ENCODE measurements at places on chromosomes 3 and 15. TPM values are rescaled to one million over a fixed set of nuclear protein-coding genes. Genes with fewer than 3 reads are reported as not detected.
A peak's percentile ranks its signal among the peaks of the same experiment; 100 is the strongest.

GRCh38 chr3:111392894-111393398 is 149.1 kb upstream of the CD96 start:
- H3K4me1 ChIP-seq, result no peaks in the 10 kb centered on the region
- DNase-seq, result no peak

DNA sequence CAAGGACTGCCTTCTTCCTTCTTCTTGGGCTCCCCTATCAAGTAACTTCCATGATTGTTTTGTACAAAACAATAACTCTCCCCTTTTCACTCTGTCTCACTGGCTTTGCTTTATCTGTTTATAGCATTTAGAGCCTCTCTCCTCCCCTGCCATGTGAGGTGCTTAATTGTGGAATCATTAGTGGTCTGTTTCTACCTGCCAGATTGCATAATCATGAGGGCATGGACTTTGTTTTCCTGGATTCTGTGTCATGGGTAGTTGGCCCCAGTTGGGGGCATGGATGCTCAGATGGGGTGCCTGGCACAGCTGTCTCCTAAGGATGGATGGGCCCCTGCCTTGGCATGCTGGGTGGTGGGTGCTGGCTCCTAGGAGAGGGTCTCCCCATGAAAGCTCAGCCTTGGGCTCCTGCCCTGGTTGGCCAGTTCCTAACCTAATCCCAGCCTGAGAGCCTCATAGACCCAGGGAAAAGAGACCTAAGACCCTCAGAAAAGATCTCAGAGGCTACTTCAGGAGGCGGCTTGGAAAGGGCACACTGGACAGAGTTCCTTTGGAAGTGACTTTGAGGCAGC is 8.0 kb upstream of the CTXND1 start:
- H3K4me1 ChIP-seq, result no peaks in the 10 kb centered on the region
- H3K4me3 ChIP-seq, result no peak overlapping the region
- no peak overlapping the region for H3K27ac ChIP-seq
- no peaks in the 10 kb centered on the region for H3K36me3 ChIP-seq
- peaks cover 5% of the 10 kb centered on the region for H3K27me3 ChIP-seq
- no peak for DNase-seq

GRCh38 chr3:29079358-29079757 is 201.5 kb upstream of the RBMS3 start:
- no peaks in the 10 kb centered on the region for H3K36me3 ChIP-seq
- H3K27ac ChIP-seq, result no peak overlapping the region
- H3K27me3 ChIP-seq, result no peaks in the 10 kb centered on the region
- no peak for DNase-seq
- no peak overlapping the region for H3K4me3 ChIP-seq

GRCh38 chr15:73923156-73923487 is 3.1 kb upstream of the LOXL1 start:
- H3K36me3 ChIP-seq, result no peaks in the 10 kb centered on the region
- no peak overlapping the region for H3K4me3 ChIP-seq
- H3K27me3 ChIP-seq, result no peaks in the 10 kb centered on the region
- no peak for DNase-seq
- peaks cover 15% of the 10 kb centered on the region for H3K4me1 ChIP-seq

DNA sequence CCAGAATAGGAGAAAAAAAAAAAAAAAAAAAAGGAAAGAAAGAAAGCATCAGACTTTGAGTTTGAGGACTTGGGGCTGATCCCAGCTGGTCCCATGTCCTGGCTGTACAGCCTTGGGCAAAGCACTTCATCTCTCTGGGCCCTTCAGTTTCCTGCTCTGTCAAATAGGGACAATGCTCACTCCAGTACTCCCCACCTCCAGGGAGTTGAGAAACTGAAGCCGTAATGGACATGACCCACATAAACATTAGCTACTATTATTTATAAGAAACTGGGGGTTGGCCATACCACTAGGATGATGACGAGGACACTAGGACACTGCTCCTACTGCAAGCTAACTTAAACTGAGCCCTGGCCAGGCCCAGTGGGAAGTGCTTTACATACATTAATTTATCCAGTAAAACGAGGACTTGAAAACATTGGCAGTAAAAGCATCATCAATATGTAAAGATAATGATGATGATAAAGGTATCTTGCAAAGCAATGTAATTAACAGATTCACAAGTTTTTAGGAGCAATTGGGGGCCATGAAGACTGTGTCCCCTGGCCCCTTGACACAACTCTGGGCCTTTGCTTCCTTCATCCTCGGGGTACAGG is 22.9 kb upstream of the SMAD6 start:
- no peaks in the 10 kb centered on the region for H3K36me3 ChIP-seq
- no peaks in the 10 kb centered on the region for H3K27me3 ChIP-seq
- H3K27ac ChIP-seq, result no peak overlapping the region

DNA sequence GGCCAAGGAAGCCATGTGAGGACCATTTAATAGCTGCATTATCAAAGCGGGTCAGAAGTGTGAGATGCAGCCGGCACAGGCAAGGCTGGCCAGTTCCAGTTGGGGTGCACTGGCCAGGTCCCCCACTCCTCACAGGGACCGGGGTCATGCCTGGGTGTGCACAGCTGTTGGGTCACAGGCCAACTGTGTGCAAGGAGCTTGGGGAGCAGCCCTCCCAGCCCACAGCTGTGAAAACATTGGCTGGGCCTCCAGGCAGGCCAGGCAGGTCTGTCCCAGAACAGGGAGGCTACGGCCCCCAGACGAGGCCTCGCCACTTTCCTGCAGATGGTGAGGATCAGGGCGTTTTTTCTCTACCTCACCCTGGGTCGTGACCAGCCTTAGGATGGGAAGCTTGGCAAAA is 521.0 kb downstream of the NTRK3 start:
- H3K4me3 ChIP-seq, result no peak overlapping the region
- no peak overlapping the region for H3K27ac ChIP-seq
- no peaks in the 10 kb centered on the region for H3K4me1 ChIP-seq
- H3K27me3 ChIP-seq, result no peaks in the 10 kb centered on the region

DNA sequence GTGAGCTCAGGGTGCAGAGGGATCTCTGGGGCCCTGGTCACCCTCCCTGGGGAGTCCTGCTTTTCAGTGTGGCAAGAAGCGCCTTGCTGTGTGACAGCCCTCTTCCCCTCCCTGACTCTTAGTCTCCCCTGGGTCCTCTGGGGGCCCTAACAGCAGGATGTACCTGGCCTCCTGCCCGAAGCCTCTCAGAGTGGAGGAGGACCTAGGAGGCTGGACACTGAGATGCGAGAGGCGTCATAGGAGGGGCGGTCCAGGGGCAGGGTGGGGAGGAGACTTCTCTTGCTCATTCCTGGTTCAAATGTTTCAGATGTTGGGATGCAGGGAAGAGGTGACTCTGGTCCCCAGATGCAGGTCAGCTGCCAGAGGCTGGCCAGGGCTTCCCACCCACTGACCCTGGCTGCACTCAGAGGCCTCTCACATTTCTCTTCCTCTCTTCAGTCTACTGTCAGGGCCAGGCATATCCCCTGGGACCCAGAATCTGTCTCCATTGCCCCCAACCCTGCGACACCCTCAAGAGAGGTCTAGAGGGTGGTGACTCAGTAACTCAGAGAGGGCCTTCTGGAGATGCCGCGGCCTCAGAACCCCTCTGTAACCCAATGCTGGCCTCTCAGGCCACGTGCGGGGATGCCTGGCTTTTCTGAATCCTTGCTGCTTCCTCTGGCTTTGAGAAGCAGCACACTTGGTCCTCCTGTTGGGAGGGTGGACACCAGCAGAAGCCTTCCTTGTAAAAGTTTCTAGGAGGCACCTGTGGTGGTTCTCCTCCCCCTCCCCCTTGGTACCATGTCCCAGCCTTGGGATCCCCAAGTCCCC is 25.9 kb downstream of the SNX33 start:
- no peak overlapping the region for H3K4me3 ChIP-seq
- peak overlapping the region; percentile 67 for H3K27ac ChIP-seq
- peaks cover 45% of the 10 kb centered on the region for H3K4me1 ChIP-seq
- no peaks in the 10 kb centered on the region for H3K27me3 ChIP-seq
- peak; percentile 75 for DNase-seq
- no peaks in the 10 kb centered on the region for H3K36me3 ChIP-seq

DNA sequence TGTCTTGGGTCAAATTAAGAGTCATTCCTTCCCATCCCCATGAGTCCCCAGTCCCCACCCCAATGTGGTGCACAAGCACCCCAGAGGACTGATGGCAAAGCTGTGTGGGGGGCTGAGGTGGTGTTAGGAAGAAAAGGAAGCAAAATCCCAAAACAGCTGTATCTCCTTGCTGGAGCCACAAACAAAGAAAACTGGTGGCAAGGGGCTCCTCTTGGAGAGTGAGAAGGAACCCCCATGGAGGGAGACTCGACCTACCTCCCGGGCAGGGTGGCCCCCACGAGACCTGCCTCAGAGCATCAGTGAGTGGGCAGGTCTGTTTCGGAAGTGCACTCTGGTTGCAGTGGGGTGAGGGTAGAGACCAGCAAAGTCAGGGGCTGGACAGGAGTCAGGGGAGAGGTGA is 29.2 kb downstream of the PRR23E start:
- no peak overlapping the region for H3K4me3 ChIP-seq
- no peak for DNase-seq
- no peaks in the 10 kb centered on the region for H3K36me3 ChIP-seq
- no peaks in the 10 kb centered on the region for H3K4me1 ChIP-seq
- no peak overlapping the region for H3K27ac ChIP-seq

Gene NAALADL2
- total RNA-seq, result 0.36 TPM

Gene EXD1
- total RNA-seq, result not detected

- no peak for DNase-seq
- no peak overlapping the region for H3K27ac ChIP-seq
- H3K27me3 ChIP-seq, result no peaks in the 10 kb centered on the region
- no peaks in the 10 kb centered on the region for H3K36me3 ChIP-seq
These were observed 176.7 kb upstream of the GOLIM4 start for GRCh38 chr3:168272343-168272985.
